ENCODE measurements at places on chromosomes 2 and 18. TPM values are rescaled to one million over a fixed set of nuclear protein-coding genes. Genes with fewer than 3 reads are reported as not detected.

DNA sequence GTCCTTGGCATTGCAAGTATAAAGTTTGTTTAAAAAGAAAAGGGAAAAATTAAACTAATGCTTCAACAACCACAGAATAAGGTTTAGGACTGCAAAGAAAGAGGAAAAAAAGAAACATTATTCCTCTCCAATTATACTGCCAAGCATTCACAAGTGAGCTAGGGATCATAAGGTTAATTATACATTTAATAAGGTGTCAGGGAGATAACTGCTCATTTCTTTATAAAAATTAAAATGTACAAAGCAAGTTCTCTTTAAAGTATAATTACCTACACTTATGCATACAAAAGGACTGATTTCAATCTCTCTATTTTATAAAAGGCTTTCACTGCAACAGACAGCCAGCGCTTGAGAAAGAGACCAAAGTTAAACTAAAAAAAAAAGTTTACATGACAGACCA is 58.1 kb downstream of the ABCG8 start:
- no peak for DNase-seq

DNA sequence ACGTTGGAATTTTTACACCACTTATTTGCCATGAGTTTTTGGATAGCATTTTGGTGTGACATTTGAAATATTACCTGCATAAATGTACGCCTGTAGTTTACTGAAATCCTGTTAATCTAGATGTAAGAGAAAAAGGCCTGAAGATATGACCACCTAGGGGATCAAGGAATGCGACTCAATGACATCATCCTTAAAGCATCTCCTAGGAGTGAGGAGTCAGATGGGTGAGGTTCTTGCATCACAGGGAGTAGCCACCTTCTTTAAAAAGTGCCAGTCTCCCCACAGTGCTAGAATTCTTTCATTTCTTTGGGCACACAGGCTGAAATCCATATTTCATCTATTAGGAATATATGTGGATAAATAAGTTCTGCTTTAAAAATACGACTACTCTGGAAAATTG is 34.5 kb downstream of the ADCYAP1 start:
- DNase-seq: no peak

- no peak for DNase-seq
These were observed 63.2 kb upstream of the EPB41L3 start for GRCh38 chr18:5606951-5607350.

The MYOM1 gene
- 0.17 TPM for total RNA-seq

GRCh38 chr2:224151161-224151560 is 112.1 kb upstream of the SERPINE2 start:
- no peak for DNase-seq

GRCh38 chr2:218756599-218757377 is 25.2 kb upstream of the CYP27A1 start:
- DNase-seq: no peak

DNA sequence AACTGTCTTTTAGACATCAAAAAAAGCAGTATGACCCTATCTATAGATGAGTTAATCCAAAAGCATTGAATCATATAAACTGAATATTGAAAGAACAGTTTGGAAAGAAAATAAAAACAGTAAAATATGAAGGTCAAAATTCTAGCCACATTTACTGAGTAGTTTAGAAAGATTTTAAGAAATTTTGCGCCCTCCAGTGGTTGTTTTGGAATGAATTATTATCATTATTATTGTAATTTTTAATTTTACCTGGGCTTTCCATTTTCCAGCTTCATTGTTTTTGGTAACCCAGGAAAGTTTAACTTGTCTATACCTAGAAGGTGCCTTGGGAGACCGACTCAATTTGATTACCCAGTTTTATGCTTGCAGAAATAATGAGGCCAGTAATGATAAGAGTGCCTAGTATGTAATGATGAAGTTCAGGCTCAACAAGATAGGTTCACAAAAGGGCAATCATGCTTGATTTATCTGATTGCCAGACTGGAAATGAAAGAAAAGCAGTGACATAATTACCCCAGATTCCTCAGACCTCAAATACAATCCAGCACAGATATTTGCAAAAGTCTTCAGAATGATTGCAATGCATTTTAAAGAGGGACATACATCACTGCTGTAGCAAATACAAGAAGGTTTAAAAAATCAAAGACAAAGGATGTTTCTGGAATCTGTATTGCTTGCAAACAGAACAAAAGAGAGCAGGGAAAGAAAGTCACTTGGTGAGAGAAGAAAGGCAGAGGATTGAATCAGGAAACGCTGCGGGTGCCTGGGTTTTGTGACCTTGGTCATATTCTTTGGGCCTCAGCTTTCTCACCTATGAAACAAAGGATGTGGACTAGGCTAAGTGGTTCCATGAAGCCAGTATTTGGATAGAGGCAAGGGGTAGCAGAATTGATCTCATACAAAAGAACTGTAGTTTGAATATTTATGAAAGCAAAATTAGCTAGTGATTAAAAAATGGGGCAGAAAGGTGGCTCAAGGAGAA is 153.8 kb downstream of the MAP2 start:
- DNase-seq: no peak

The BCL11A gene
- 92.7 TPM for total RNA-seq

- DNase-seq: no peak
These were observed 50.6 kb upstream of the RMDN2 start for GRCh38 chr2:37874470-37874869.

DNA sequence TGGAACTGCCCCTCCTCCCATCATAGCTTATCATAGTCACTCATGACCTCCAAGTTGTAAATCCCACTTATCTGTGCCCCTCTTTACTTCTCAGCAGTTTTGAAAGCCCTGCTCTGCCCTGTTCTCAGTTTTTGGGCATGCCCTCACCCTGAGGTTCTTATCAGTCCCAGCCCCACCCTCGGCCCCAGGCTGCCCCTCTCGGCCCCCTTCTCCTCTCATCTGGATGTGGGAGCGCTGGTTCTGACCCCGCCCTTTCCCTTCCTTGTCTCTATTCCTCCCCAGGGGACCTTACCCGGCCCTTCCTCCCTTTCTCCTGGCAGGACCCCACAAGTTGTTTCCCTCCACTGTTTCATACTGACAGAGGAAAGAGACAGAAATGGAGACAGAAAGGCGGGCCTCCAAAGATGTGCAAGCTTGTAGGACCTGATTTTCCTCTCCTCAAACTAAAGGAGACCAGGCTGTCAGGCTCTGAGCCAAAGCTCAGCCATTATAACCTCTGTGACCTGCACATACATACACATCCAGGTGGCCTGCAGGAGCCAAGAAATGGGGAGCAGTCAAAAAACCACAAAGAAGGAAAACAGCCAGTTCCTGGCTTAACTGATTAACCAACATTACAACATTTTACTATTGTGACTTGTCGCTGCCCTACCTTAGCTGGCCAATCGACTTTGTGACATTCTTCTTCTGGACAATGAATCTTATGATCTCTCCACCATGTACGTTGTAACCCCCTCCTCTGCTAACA is 171.0 kb upstream of the HS6ST1 start:
- peak; percentile 15 for DNase-seq

The UGT1A3 gene
- not detected for total RNA-seq

DNA sequence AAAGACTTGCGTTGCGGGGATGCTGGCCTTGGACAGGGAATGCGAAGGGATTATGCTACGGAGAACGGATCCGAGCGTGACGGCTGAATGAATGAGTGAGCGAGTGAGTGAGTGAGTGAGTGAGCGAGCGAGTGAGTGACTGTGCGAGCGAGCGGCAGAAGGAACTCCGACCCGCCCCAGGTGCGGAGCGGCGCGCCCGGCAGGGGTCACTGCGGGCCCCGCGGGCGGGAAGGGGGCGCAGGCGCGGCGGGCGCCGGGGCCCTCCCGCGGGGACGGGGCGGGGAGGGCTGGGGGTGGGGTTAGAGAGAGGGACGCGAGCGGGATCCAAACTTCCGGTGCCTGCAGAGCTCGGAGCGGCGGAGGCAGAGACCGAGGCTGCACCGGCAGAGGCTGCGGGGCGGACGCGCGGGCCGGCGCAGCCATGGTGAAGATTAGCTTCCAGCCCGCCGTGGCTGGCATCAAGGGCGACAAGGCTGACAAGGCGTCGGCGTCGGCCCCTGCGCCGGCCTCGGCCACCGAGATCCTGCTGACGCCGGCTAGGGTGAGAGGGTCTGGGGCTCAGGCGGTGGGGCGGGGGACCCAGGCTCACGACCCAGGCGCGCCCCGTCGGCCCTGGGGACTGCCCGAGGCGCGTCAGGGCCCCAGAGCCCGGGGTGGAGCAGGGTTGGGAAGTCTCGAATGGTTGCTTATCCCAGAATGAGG is at the start of gene ITM2C:
TSS of gene ITM2C (plus strand) at position 338 of the 702 bp plus-strand sequence. CDS start at position 422, 84 bp downstream.
- DNase-seq: peak; percentile 82

All from H9 (cell line).